Ureter (tissue), 1 donor: ENCODE measurements at places on chromosomes 16 and 17. TPM values are rescaled to one million over a fixed set of nuclear protein-coding genes. Genes with fewer than 3 reads are reported as not detected.

The CCDC200 gene
- total RNA-seq, result not detected

The NOTUM gene
- total RNA-seq, result 4.0 TPM

The C17orf113 gene
- 1.9 TPM for total RNA-seq

The SLC52A1 gene
- 2.5 TPM for total RNA-seq

The KRT25 gene
- not detected for total RNA-seq

The ATP2A1 gene
- 0.75 TPM for total RNA-seq

The CBFA2T3 gene
- total RNA-seq, result 11.2 TPM

The OTOP3 gene
- not detected for total RNA-seq

The SBK1 gene
- 0.49 TPM for total RNA-seq

The PMP22 gene
- total RNA-seq, result 117 TPM

The RHBDF1 gene
- total RNA-seq, result 49.0 TPM

The LHX1 gene
- not detected for total RNA-seq

The SKAP1 gene
- total RNA-seq, result 25.4 TPM

The ITGA3 gene
- total RNA-seq, result 211 TPM

The NACA2 gene
- total RNA-seq, result not detected

The KRTAP2-2 gene
- not detected for total RNA-seq

The ASPHD1 gene
- total RNA-seq, result 1.2 TPM

The SOCS3 gene
- total RNA-seq, result 66.1 TPM

The MYH13 gene
- total RNA-seq, result not detected

The KRTAP3-2 gene
- total RNA-seq, result not detected

The CDR2L gene
- total RNA-seq, result 11.4 TPM

The RBL2 gene
- 74.9 TPM for total RNA-seq

The PPP4C gene
- 88.9 TPM for total RNA-seq

The SNX20 gene
- 1.8 TPM for total RNA-seq

The TSPOAP1 gene
- total RNA-seq, result 21.0 TPM

The GP1BA gene
- not detected for total RNA-seq

The SLC5A10 gene
- total RNA-seq, result not detected

The TOX3 gene
- total RNA-seq, result 32.5 TPM

The ABCC6 gene
- 0.29 TPM for total RNA-seq

The ALDH3A2 gene
- 59.8 TPM for total RNA-seq
